MV-4-11 (cell line): ENCODE measurements at places on chromosomes 2 and 18.

DNA sequence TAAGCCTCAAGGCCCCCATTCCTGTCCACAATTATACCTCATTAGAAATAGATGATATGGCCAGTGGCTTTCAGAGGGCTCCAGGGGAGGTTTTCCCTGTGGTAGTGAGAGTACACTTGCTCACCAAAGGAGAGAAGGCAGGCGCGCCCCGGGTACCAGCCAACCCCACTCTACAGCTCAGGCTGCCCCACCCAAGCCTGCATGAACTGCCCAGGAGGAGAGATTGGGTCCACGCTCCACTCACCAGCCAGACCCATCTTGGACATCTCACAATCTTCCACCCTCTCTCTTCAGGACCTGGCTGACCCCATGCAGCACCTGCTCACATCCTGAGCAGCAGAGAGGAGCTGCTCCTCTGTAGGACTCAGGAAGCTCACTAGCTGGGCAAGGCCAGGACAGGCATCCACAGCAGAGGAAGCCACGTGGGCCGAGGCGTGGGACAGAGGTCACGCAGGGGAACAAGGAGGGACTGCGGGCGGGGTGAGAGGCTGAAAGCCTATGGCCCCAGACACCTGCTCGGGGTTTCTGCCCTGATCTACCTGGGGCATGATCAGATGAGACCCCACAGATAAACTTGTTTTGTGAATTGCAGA lies 53.9 kb upstream of the GLI2 start:
- no peak for DNase-seq

GRCh38 chr2:140529706-140530105 lies 1601.1 kb downstream of the LRP1B start:
- no peak for DNase-seq

DNA sequence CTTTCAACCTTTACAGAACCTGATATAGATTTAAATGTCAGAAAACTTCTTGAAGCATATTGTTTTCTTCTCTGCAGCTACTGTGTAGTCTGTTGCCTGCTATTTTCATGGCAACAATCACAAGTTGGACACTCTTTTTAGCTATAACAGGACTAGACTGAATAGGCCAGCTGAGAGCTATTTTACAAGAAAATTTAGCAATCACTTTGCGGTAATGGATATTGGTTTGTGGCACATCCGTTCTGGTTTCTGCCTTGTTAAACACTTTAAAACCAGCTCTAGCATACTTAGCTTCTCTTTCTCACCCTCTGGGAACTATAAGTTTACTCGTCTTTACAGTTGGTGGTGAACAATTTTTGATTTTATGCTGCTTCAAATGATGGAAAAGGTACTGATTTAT lies 125.7 kb downstream of the MAP2 start:
- DNase-seq = peak; percentile 85

DNA sequence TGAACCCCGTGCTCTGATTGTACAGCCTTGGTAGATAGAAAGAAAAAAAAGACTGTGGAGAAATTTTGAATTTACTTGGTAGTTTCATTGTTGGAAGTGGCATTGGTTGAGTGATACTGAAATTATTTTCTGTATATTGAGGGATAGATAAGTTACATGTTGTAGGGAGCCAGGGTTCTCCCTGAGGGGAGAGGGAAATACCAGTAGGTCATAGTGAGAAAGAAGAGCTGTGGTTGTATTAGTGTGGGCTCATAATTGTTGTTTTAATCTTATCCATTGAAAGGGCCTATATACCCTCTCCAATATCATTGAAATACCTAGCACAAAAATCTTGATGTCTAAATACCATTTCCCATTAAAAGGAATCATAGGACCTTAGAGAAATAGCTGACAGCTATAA lies 16.9 kb upstream of the RAB31 start:
- no peak for DNase-seq

GRCh38 chr2:160940699-160941098 lies 219.5 kb upstream of the TANK start:
- no peak for DNase-seq

DNA sequence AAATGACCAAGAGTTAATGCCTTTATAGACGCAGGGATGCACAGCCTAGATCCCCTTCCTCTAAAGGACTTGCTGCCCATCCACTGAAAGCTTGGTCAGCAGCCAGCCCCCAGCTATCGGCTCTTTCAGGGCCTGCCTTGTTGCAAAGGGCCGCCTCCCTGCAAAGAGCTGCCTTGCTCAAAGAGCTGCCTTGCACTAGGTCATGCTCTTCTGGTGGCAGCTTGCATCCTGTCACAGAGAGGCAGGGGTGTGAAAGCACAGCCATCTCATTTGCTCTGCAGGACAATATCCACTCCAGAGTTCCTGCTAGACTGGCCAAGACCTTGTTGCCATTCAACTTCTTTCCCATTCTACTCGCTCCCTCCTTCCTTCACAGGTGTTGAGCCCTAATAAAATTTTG lies 137.1 kb downstream of the MCFD2 start:
- no peak for DNase-seq

- DNase-seq = no peak
Measured at GRCh38 chr2:213122725-213123124, 28.7 kb downstream of the IKZF2 start.

DNA sequence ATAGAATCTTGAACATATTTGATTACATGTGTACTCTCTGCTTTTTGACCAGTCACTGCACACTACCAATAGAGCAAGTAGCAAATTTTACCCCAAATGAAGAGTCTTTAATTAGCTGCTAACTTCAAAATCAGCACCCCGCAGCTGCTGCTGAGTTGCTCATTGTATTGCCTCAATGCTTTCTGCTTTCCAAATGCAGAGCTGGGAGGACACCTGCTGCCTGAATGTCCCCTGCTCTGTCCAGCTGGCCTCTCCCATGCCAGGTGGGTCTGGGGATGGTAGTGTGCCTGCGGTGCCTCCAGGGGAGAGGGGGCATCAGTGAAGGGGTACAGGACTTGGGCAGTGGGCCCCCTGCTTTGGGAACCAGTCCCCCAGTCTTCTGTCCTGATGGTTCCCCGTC lies 184.8 kb downstream of the PRKCE start:
- DNase-seq = peak; percentile 19

DNA sequence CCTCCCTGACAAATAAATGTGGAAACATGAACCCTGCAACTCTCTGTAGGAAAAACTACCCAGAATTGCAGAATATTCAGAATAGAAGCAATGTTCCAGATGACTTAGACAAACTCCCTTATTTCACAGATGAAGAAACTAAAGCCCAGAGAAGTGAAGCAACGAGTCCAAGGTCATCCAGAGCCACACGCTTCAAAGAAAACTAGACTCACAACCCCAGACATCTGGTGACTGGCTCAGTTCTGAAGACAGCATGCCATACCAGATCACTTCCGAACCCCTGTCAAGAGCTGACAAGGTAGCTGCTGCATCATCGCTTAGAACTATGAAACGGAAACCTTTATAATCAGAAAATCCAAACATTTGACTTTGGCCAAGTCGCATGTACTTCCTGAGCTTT lies 101.3 kb downstream of the PID1 start:
- DNase-seq = no peak

- peak; percentile 19 for DNase-seq
Measured at GRCh38 chr2:48699348-48699930, 56.1 kb downstream of the LHCGR start.

GRCh38 chr2:237118561-237119155 lies 33.0 kb downstream of the COPS8 start:
- DNase-seq = no peak

- DNase-seq = no peak
Measured at GRCh38 chr2:208541461-208541988, 134.9 kb downstream of the PTH2R start.

GRCh38 chr2:230925443-230925878 lies 419 bp upstream of the GPR55 start:
- DNase-seq = no peak

GRCh38 chr18:10660179-10660884 lies 134.5 kb downstream of the NAPG start:
- DNase-seq = no peak

DNA sequence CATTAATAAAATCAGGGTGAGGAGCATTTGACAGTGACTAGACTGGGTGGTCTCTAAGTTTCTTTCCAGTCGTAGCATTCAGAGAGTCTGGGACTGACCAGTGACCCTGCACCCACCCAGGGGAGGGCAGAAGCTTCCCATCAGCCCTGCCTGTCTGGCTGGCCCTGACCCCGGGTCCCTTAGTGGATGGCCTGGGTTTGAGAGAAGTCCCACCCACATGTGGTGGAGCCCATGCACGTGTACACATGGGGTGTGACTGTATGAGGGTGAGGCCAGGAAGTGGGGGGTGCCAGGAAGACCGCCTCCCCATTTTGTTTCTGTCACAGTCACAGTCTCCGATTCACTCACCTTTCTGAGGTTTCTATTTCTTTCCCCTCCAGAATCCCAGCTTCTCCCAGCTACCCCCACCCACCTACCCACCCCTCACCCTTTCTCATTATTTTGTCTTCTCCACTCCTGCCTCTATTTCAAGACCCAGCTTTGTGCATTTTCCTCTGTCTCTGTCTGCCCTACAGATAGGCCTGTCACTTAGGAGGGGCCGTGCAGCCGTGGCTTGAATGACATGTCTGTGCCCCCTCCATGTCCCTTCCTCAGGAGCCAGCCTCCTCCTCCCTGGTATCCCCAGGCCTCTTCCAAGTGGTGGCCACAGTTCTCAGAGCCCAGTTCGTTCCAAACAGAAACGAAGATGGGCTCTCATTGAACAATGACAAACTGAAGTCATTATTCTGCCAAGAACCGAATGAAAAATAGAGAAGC lies 13.6 kb downstream of the CIB4 start:
- no peak for DNase-seq

DNA sequence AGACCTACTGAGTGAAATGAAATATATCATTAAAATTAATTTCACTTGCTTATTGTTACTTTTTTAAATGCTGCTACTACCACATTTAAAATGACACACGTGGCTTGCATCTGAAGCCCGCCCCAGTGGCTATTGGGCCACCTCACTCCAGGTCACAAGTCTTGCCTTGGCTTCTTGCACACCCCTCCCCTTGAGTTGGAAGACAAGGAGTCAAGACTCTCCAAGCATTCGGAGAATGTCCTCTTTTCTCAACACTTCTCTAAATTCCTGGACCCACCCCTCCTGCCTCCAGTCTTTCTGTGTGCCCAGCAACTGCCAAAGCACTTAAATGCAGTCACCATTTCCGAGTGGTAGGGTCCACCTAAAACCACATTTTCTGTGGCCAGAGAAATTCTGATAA lies 73.4 kb downstream of the ZBTB7C start:
- no peak for DNase-seq

DNA sequence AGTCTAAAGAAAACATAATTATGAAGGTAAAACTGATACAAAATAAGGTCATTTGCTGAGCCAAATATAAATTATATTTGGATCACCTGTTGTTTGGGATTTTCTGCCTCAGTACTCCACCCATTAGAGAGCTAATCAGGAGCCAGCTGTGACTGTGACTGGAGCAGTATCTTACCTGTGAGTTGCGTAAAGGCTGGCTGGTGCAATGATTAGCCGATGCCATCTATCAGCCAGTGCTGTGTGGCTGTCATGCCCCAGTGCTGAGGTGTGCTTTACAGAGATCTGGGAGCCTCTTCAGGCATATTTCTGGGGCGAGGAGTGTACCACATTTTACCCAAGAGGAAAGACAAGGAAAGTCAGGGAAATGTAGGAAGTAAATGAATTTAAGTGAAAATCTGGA lies 191.8 kb downstream of the LRRTM1 start:
- DNase-seq = no peak

DNA sequence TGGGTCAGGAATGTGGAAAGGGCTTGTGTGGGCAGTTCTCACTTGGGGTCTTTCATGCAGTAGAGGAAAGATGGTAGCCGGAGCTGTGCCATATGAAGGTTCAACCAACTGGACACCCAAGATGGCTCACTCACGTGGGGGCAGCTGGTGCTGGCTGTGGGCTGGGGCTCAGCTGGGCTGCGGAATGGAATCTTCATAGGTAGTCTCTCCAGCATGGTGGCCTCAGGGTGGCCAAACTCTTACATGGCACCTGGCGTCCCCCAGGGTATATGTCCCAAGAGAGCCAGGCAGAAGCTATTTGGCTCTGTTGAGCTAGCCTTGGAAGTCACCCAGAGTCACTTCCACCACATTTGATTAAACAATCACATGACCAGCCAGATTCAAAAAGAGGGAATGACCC lies 163.1 kb upstream of the KLHL29 start:
- DNase-seq = no peak

- no peak for DNase-seq
Measured at GRCh38 chr18:61496374-61496773, 163.1 kb downstream of the CDH20 start.
